ENCODE measurements at places on chromosomes 7 and 10.

DNA sequence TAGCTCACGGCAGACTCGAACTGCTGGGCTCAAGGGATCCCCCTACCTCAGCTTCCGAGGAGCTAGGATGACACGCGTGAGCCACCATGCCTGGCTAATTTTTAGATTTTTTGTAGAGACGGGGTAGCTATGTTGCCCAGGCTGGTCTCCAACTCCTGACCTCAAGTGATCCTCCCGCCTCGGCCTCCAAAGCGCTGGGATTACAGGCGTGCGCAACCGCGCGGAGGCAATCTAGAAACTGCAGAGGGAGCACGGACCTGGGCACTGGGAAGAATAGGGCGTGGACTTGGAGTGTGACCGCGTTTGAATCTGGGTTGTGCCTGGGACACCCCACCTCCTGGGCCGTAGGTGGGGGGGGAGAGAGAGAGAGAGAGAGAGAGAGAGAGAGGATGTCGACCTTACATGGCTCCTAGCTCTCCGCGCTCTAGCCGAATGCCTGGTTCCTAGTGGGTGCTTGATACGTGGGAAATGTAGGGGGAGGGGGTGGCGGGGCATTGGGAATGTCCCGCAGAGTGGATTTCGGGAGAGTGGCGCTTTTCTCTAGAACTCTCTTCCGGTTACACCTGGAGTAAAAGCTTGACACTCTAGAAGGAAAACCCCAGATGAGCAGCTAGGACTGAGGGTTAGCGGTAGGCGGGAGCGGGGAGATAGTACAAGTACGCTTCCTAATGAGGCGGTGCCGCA is 1.2 kb upstream of the MAP3K8 start:
- DNase-seq: no peak

- DNase-seq: no peak
Observed at GRCh38 chr10:44958196-44958897, 1.3 kb upstream of the RASSF4 start.

DNA sequence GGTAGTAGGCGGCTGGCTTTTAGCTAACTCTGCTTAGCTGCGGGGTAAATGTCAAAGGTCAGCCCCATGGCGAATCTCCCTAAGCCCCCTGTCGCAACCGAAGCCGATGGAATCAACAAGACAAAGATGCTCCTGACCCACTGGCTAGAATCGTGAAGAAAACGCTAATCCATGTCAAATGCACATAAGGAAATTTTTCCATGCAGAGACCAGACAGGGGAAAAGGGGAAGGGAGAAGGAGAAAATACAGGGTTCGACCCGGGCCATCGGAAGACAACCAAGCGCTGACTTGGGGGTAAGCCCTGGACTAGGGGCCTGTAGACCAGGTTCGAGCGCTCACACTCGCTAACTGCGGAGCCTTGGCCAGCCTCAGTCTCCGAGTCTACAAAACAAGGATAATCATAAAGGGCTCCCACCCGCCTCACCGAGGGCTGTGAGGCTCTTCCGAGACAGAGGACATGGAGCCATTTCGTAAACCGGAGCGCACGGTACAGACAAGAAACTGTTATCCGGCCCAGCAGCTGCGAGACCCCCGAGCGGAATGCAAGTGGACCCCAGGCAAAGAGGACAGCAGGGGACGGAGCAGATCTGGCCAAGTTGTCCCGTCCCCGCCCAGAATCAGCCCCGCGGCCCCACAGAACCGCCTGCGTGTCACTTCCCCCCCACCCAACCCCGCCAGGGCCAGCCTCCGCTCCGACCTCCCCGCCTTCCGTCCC is 507 bp downstream of the SAR1A start:
- no peak for DNase-seq

DNA sequence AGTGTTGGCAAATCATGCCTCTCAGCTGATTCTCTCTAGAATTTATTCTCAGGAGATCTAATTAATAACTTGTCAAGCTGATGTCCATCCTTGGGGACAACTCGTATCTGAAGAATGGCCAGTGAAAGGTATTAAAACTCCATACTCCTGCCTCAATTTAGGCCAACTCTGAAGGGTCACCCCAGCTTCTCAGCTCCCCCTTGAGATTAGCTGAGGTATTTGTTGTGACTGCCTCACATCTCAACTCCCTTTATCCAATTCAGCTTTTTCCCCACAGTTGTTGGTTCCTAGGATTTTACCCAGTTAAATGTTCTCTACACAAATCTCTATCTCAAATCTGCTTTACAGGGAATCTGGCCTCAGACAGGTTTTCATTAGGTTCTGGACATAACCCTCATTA is 182.4 kb downstream of the MALRD1 start:
- no peak for DNase-seq

DNA sequence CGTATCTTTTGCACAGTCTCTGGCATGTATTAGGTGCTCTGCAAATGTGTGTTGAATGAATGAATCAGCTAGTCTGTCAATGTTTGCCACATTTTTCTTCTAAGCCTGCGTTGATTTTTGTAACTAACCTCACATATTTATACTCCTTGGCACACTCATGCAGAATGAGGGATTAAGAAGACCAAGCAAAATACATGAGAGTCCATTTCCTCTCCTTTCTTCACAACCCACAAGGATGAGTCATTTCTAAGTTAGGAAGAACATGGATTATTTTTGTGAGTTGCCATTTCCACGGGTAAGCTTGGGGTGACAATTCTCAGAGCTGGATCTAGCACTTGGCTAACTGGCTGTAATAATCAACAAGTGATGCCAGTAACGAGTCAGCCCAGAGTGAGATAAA is 158.8 kb downstream of the TWIST1 start:
- no peak for DNase-seq

Measured in posterior cingulate gyrus (tissue), 11 donors.